ENCODE measurements at places on chromosomes 7 and 10.

- no peak for DNase-seq
Observed at GRCh38 chr7:12152196-12152918, 58.7 kb upstream of the TMEM106B start.

DNA sequence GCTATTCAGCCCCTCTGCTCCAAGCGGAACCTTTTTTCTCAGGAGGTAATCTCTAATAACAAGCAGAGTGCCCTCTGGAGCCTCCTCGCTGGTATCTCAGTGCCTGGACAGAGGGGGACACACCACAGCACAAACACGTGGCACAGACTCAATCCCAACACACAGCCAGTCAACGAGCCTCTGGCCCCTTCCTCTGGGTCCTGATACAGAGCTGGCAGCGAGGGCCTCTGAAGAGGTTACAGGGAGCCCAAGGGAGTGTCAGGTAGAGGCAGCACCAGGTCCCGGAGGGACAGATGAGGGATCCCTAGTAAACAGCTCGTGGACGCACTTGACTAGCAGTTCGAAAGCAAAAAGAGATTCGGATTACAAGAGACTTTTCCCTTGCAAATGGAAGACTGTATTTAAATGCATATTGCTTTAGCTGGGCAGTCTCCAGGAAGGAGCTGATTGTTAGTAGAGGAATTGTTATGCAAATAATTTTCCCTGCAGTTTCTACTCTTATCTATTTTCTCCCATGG is 14.1 kb downstream of the CXCL12 start:
- DNase-seq, result no peak

- DNase-seq, result no peak
Observed at GRCh38 chr10:103895411-103896186, 22.4 kb downstream of the STN1 start.

DNA sequence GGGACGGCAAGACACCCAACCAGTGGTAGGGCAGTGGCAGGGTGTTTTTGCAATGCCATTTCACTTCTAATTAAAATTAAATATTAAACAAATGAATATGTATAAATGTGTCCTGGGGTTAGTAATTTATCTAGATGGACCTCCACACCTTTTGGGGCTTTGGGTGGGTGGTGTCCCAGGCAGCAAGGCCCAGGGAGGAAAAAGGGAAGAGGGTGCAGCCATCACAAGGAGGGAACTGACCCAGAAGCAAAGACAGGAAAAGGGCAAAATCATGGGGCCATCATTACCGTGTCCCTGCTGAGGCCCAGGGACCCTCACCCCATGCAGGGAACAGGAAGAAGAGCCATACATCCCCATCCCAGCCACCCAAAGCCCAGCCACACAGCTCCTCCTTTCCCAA is 204.6 kb downstream of the GRID1 start:
- DNase-seq, result no peak

- DNase-seq, result no peak
Observed at GRCh38 chr10:94107191-94107590, 113.5 kb downstream of the PLCE1 start.

DNA sequence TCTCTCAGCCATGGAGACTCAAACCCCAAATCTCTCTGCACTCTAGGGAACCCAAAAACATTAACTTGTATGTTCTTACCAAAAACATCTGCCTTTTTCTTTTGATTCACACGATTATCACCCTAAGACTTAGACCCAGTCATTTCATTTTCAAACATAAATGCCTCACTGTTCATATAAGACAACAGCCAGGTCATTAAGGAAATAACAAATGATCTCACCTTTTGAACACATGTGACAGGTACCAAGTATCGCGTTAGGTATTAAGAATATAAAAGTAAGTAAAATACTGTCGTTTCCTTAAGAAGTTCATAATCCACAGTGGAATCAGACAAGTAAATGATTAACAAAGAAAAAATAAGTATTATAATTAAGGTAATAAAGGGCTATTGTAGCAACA is 8.8 kb downstream of the TM9SF3 start:
- DNase-seq, result no peak

GRCh38 chr7:41006306-41006995 is 696.4 kb downstream of the INHBA start:
- DNase-seq, result no peak

DNA sequence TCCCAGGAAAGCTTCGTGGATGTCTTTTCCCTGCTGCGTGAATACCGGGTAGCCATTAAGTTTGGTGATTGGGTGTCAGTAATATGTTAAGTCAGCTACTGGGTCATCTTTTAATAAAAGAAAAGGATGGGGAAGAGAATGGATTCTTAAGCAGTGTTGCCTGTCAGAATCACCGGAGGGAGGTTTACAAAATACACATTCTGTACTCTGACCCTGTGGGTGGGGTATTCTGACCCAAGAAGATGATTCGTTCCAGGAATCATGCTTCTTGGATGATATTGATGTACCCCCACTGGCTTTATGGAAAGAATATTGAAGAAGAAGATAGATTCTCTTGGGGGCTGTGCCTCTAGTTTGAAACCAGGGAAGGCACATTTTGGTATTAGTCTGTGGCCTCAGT is 18.3 kb downstream of the SGPL1 start:
- DNase-seq, result no peak

GRCh38 chr10:78980354-78980753 is 88.4 kb upstream of the ZMIZ1 start:
- DNase-seq, result no peak

DNA sequence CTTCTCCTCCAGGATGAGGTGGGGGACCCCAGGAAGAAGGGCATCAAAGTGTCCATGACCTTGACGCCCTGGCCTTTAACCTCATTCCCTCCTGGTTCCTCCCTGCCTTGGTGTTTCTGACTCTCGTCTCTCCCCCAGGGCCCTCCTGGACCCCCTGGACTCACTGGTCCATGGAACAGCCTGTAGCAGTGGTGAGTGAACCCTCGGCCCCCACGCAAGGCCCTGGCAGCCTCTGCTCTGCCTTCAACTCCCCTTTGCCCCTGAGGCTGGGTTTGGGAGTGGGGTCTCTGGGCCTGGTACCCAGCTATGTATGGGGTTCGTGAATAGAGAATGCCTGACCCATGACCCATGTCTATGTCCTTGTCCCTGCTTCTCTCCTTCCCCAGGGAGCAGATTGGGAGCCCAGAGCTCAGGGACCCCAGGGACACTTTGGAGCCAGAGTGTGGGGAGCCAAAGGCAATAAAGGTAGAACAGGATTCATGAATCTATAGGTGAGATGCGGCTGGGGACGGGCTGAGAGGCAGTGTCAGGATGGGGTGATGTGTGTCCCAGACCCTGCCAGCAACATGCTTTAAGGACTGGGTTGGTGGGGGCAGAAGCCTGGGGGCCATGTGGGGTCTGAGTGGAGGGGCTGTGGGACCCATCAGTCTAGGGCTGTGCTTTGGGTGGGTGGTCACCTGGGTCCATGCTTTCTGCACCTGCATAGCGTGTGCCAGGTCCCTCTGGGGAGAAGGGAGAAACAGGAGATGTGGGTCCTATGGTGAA is 18.4 kb upstream of the VOPP1 start:
- DNase-seq, result no peak

GRCh38 chr7:142431491-142431890 is 173.6 kb upstream of the PRSS58 start:
- DNase-seq, result no peak

DNA sequence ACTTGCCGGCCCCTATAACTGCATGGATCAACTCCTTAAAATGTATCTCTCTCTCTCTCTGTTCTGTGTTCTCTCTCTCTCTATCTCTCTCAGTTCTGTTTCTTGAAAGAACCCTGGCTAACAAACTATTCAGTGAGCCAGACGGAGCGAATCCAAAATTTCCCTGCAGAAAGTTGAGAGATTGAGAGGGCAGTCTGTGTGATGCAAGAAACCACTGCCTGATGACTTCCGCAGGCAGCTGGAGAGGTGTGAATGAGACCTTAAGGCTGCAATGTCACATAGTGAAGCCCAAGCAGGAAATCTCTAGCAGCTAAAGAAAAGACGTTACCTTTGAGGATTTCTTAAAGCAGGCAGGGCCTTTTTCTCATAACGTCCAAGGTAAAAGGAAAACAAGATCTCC is 17.3 kb downstream of the FAM107B start:
- no peak for DNase-seq

DNA sequence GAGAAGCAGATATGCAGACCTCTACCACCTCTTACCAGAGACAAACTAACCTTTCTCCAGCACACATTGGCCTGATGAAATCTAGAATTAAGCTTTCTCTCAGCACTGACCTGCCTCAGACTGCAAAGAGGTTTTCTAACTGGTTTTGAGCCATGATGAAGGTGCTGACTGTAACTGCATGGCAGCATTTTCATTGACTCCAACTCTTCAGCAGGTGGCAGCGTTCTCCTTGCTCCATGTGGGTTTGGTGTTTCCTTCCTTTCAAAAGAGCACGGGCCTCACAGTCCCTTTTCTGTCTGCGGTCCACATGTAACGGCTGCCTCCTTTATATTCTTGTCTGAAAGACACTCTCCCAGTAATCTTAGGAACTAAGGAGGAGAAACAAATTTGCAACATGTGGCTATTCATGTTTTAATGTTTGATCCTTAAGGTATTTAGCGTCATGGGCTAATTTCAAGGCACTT is 12.6 kb downstream of the KLLN start:
- DNase-seq, result peak; percentile 39

DNA sequence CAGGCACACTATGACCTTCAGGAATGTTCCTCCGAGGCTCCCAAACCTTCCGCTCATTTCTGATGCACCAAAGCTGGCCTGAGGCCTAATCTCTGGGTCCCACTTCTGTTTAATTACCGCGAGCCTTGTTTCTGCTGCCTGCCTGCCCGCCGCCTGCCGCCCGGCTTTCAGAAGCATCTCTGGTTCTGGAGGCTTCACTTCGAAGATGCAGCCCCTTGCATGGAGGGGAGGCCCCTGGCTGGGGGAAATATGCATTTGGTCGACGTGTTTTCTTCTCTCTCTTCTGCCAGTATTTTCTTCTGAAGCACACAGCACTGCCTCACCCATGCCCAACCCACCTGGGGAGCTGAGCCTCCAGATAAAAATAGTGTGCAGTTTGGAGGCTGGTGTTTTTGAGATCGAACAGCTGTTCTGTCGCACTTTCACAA is 166.9 kb downstream of the PAXIP1 start:
- DNase-seq, result no peak

- no peak for DNase-seq
Observed at GRCh38 chr7:96826089-96826488, 116.4 kb upstream of the SEM1 start.

DNA sequence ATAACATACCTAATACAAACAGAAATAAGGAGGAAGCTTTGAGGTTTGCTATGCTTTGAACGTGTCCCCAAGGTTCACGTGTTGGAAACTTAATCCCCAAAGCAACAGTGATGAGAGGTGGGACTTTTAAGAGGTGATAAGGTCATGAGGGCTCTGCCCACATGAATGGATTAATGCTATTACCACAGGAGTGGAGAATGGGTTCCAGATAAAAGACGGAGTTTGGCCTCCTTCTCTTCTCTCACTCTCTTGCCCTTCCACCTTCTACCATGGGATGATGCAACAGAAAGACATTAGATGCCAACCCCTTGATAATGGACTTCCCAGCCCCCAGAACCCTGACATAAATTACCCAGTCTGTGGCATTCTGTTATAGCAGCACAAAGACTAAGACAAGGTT is 9.6 kb downstream of the ITGB1 start:
- DNase-seq, result no peak

DNA sequence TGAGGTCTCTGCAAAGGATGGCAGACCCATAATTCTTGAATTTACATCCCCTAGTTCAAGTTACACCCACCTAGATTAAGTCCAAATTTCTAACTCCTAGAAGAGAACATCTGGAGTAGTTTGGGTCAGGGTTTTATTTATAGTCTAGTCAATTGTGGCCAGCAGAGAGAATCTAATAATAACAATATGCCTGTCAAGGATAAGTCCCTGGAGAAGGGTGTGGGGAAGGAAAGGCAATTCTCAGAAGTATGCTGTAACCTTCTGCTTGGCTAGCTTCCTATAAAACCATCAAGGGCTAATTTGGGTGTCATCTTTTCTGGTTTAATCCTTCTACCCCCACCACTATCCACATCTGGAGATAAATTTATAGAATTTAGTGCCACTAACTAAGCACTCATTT is 52.8 kb upstream of the SEMA3E start:
- no peak for DNase-seq

DNA sequence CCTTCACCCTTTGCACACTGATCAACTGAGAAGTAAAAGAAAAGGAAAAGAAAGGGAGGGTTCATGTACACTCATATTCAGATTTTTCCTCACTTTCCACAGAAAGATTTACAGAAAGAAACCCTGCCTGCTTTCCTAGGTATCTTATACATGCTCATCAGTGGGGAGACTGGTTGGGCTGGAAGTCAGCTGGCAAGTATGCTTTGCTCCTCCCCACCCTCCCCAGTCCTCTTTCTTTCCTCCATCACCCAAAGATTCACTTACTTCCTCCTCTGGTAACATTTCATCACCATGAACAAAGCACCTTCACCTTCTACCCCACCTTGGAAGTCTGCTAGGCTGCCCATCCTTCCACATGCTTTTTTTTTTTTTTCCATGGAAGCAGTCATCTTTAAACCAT is 153.2 kb upstream of the NRBF2 start:
- DNase-seq, result no peak

- DNase-seq, result no peak
Observed at GRCh38 chr10:114323023-114323422, 81.3 kb downstream of the AFAP1L2 start.

DNA sequence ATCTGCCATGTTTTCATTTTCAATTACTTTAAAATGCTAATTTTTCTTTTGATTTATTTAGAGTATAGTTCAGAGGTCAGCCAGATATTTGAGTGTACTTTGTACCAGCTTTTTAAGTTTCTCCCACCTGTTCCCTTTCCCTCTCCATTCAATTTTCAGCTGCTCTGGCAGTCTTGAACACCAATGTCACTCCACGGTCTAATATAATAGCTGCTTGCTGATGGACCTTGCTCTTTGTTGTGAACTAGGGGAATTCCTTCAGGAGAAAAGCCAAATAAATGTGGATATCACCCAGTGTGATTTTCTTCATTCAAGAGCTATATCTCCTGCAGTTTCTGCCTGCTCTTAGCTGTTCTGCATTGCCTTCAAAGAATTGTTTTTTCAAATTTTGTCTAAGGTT is 3.9 kb upstream of the HPS1 start:
- DNase-seq, result no peak

- no peak for DNase-seq
Observed at GRCh38 chr7:34365011-34365410, 293.0 kb upstream of the NPSR1 start.

GRCh38 chr10:110317866-110318850 is 13.4 kb upstream of the SMNDC1 start:
- no peak for DNase-seq

- no peak for DNase-seq
Observed at GRCh38 chr7:154943906-154944305, 59.0 kb downstream of the PAXIP1 start.

All from retinal pigment epithelial cell (primary cell).